Endothelial cell (in vitro differentiated cells): ENCODE measurements at places on chromosomes 13 and 19.

DNA sequence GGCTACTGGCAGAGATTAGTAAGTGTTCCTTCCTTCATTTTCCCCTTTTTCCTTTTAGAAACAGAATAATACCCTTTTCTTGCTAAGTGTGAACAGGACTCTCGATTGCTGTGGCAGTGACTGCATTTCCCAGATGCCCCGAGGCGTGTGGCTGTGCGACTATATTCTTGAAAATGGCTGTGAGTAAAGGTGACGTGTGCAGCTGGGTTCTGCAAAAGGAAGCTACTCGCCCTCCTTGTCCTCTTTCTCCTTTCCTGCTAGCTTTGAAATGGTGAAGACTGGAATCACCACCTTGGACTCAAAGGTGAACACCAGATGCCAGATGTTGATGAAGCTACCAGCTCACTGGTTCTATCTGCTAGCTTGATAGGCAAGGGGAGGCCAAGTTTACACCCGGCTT, 121.4 kb downstream of the MIPEP start:
- DNase-seq: no peak

DNA sequence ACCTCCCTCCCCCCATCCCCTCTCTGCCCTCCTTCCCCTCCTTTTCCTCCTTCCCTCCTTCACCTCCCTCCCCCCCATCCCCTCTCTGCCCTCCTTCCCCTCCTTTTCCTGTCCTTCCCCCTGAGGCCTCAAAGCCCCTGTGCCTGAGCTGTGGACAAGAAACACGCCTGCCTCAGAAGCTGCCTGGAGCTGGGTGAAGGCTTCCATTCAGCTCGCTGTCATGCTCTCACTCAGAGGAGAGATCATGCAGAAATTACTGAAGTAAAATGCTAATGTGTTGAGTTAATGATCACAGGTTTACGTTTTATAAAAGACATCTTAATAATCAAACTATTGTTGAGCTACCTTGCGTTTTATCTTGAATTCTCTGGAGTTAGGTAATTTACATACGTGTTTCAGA, 114.5 kb downstream of the ATP11A start:
- DNase-seq: no peak

DNA sequence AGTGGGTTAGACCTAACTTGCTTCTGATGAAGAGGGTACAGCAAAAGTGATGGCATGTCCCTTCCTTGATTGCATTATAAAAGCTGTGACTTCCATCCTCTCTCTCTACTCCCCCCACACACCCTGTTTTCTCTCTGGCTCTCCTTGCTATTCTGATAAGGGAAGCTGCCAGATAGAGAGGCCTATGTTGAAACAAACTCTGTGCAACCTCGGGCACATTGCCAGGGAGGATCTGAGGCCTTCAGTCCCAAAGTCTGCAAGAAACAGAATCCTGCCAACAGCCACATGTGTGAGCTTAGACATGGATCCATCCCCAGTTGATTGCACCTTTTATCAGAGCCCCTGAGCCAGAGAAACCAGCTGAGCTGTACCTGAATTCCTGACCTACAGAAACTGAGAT, 44.8 kb upstream of the ARGLU1 start:
- DNase-seq: no peak

- DNase-seq: no peak
Measured at GRCh38 chr19:18762125-18763023, 28.7 kb downstream of the COMP start.

DNA sequence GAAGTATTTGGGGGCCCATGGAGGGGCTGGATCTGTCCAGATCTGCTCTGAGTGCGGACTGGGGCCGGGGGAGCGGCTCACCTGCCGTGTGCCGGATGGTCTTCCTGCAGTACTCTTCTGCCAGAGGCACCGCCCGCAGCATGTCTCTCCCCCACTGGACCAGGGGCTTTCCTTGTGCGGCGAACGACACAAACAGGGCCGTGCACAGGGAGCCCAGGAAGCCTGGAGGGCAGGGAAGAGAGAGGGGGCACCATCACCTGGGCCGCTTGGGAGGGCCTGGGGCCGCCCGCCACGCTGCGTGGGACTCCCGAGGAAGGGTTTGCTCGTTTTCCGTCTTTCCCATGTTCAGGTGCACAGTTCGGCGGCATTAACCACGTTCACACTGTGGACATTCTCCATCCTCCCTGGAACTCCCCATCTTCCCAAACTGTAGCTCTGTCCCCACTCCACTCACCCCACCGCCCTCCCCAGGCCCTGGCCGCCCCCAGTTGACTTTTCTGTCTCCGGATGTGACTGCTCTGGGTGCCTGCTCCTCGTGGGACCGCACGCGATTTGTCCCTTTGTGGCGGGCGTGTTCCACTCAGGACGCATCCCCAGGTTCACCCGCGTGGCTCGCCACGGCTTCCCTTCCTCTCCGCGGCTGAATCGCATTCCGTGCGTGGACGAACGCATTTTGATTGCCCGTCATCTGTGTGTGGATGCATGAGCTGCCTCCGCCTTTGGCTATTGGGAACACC, 24.2 kb downstream of the ADPRHL1 start:
- DNase-seq: no peak

DNA sequence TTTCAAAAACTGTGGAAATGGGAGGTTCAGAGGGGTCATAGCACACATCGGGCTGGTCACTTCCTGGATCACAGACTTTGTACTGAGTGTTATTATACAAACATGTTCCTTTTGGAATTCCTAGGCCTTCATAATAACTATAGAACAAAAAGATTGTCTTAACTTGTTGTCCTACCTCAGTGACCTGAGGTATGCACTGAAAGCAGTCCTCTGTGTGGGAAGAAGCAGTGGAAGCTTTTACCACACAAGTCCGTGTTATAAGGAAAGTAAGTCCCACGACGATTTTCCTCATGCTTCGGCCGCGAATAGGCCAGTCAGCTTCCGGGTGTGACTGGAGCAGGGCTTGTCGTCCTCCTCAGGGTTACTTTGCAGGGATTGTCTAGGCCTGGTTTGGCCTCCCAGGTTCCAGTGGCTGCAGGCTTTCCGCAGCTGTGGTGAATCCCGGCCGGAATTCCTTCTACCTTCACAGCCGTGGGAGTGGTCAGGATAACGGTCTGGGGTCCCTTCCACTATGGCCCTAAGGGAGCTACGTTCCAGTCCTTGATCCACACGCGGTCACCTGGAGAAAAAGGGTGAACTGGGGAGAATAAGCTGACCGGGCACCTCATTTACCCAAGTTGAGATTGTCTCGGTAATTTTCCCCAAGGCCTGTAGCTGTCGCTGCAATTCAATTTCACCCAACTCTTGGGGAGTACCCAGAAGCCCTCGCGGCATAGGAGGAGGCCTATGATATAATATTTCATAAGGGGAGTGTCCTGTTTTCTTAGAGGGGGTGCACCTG, 16.0 kb downstream of the NAPSA start:
- DNase-seq: no peak

GRCh38 chr19:18784786-18785120, 6.4 kb downstream of the COMP start:
- DNase-seq: no peak

DNA sequence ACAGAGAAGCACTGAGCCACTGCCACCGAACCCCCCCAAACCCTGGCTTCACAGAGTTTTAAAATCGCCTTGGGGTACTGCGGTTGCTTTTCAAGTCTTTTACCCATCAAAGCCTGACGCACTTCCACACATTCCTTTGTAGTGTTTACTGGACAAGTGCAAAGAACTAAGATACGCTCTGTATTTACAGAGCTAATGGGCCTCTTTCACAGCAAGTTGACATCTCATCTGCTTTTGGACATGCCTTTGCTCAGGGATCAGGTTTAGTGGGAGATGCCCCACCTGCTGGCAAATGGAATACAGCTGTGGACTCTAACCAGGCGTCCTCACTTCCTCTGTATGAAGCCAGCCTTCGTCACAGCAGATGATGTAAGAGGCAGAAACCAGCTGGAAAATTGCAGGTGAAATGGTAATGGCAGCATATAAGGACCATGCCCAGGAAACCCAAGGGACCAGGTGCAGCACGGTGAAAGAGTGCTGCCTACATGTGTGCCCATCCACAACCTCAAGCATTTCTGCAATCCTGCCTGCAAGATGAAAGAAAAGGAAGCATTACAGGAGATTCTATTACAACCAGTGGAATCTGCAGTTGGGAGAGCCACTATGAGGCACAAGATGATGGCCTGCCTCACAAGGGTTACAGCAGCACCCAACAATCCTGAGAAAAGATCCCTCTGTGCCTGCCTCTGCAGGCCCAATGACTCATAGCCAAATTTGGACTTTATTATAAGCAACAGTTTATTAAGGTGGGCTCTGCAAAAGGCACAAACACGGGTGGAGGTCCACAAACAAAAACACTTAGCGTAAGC, 34.7 kb downstream of the BRD4 start:
- no peak for DNase-seq

DNA sequence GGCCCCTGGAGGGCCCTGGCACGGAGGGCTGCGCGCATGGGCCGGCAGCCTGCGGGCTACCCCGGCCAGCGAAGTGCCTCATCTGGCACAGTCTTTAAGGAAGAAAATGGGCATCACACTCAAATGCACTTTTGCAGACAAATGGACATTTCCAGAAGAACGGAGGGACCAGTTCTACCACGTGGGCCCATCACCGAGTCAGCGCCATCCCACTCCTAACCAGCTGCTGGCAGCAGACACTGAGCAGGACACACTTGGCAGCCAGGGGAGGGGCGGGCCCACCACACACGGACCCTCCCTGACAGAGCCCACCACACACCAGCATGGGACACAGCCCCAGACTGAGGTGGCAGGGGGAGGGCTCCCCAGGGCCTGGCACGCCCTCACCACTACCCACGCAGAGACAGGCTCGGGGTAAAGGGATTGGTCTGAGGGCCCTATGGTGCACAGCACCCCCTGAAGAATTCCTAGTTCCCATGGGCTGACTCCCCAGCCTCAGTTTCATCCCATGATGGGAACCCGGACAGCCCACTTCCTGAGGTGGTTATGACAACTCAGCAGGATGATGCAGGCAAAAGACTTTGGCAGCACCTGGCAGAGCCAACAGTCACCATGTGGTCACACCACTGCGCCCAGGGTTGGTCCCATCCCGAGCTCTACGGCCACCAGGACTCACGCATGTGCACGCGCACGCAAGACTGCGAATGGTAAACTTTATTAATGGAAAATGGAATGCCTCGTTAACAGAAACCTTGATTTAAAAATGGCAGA, 18.7 kb upstream of the TINCR start:
- no peak for DNase-seq

- DNase-seq: no peak
Measured at GRCh38 chr13:89361909-89362308, 1690.7 kb downstream of the SLITRK5 start.

DNA sequence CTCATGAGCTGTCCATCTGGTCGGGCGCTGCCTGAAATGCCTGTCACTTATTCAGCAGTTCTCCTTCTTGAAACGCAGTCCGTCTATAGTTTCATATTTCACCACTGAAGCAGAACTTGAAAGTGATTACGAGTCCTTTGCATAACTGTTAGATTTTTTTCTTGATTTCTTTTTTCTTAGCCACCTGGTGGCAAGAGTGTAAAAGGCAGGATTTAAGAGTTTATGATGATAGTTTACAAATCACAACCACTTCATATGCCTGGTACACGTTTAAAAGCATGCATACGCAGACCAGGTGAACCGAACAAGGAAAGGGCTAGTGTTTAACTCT, 45.8 kb downstream of the GGACT start:
- no peak for DNase-seq

DNA sequence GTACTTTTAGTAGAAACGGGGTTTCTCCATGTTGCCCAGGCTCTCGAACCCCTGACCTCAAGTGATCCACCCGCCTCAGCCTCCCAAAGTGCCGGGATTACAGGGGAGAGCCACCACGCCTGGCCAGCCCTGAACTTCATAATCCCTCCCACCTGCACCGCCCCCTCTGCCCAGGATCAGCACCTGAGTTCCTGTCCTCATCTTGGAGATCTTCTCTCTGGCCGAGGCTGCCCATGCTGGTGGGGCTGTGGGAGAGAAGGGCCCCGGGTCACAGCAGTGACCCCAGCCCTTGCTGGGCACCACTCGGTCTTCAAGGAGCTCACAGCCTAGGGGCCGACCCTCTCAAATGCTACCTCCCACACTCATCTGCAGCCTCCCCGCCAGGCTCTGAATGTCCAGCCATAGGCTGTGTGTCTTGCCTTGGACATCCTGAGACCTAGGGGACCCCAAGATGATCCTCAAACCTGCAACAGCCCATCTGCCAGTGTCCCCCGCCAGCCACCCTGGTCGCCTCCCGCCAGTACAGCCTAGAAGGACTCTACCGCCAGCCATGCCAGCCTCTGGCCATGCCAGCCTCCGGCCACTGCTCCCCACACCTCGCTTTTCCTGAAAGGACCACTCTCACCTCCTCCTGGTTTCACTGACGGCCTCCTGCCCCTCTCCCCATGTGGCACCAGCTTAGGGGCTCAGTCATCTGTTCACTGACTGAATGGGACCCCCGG, 1.5 kb downstream of the ATP8B3 start:
- DNase-seq: no peak

GRCh38 chr19:49210108-49210900, 52.7 kb downstream of the TRPM4 start:
- DNase-seq: peak; percentile 35

DNA sequence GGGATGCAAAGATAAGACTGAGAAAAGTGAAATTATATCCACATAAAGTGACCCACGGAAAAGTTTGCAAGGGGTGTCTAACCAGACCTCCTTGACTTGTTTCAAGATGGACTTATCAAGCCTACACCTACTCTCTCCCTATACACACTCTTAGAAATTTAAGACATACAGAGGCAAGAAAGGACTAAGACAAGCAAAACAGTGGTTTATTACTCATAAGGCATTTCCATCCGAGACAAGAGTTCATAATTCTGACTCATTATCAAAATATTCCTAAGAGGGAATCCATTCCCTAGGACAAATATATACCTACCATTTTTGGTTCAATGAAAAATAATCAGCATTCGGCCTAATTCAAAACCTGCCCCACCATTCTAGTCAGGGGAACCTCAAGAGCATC, 232.6 kb upstream of the GPC6 start:
- no peak for DNase-seq

- DNase-seq: no peak
Measured at GRCh38 chr13:51639171-51639570, 54.9 kb downstream of the WDFY2 start.

DNA sequence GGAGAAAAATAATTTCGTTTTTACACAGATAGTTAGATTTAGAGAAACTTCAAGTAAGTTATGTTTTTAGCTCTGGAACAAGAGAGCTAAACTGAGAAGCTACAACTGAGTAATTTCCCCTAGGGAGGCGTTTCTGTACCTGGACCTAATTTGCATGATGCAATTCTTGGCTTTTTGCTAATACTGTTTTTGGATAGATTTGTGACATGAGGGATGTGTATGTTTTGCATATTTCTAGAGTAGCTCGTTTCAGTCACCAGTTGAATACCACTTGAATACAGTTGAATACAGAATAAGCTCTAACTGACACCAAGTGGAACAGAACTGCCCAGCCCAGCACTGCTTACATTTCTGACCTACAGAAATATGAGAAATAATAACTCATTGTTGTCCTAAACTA, 1227.9 kb upstream of the SPRY2 start:
- DNase-seq: no peak

GRCh38 chr13:61415058-61415721, 459 bp downstream of the PCDH20 start:
- peak; percentile 71 for DNase-seq

GRCh38 chr13:42219051-42219450, 52.9 kb upstream of the AKAP11 start:
- DNase-seq: no peak

- DNase-seq: peak; percentile 77
Measured at GRCh38 chr19:46697204-46697960, 19.5 kb downstream of the PRKD2 start.
